ENCODE measurements at places on chromosomes 7 and 10.

DNA sequence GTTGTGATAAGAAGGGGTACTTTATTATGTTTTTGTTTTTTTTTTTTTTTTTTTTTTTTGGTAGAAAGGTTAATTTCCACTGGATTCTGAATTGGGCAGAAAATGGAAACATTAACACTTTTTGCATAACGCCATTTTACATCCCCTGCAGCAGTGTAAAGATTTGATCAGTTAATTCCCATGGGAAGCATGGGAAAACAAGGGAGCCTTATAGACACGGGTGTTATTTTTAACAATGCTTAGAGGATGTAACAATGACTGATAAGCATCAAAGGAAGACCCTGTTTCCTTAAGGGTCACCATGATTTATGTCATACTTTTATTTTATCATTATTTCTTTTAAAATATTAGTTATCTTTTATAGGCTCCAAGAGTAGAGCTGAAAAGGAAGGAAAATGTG lies 140.2 kb downstream of the CDK14 start:
- no peak for DNase-seq

- no peak for DNase-seq
Observed at GRCh38 chr10:86103391-86104101, 263.0 kb downstream of the GRID1 start.

- no peak for DNase-seq
Observed at GRCh38 chr7:158811461-158811860, 17.8 kb downstream of the ESYT2 start.

DNA sequence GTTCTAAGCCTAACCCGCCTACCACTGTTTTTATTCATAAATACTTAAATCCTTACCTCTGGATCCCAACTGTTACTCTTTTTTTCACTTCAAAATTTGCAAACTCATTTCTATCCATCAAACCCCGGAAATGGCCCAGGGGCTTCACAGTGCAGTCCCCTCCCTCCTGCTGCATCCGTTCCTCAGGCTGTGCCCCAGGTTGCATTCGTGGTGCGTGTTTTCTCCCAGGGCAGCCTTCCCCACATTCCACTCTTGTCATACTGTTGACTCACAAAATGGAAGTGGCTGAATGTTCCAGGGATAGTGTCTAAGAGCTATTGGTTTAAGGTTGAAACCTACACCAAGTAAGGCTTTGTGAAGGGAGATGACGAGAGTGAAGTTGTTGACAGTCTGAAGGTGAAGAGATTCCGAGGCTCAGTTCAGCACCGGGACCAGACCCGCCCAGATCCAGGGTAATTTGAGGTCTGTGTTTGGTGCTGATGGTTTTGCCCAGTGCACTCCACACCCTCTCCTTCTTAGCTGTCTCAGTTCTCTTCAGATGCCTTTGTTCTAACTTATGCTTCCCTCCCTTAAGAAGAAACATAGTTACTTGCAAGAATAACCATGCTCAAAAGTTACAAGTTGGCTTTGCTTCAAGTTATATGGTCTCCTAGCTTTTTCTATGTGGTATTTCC lies 7.7 kb downstream of the INSIG1 start:
- no peak for DNase-seq

- DNase-seq: no peak
Observed at GRCh38 chr7:143015926-143016490, 10.9 kb downstream of the OR9A2 start.

DNA sequence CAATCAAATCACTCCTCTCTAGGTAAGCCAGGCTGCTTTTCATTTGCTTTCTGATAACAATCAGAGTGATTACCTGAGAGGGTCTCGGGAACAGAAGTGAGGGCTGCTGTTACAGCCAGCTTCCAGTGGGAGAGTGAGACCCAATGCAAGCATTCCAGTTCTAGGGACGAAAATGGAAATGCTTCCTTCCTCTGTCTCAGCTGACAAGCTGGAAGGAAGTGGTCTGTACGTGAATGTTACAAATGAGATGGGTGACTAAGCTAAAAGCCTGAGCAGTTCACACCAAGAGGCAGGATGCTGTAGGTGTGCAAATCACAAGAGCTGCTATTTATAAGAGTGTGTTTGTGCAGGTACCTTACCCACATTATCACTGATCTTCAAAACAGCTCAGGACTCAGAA lies 772.4 kb downstream of the GRID1 start:
- no peak for DNase-seq

DNA sequence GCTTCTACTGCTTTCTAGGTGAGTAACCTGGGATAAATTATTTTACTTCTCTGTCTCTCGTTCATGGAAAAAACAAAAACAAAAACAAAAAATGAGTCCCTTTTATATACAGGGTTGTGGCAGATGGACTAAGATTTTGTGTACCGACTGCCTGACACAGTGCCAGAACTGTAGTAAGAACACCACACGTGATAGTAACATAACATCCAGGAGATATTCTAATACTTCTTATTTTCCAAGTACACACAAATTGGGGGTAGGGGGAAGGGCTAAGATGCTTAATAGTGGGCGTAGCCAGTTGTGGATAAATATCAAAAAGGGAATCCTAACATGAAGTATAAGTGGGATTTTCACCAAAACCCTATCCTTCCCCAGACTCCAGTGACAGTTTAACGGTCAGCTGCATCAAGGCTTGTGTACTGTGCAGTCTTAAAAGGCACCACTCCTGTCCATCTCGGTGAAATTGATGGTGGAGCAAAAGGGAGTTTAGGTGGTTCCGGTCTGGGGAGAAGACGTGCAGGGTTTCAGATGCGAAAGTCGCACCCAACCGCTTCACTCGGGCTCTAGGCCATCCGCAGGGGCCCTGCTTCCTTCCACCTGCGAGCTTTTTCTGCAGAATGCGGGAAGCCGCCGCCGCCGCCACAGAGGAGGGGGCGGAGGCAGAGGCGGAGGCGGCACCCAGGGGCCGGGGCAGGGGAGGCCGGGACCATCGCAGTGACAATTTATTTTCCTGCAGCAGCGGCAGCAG lies at the start of gene STAMBPL1:
Gene STAMBPL1 (plus strand): TSS at position 712 of the 748 bp plus-strand sequence. CDS start 21,464 bp downstream, outside the sequence.
- peak; percentile 15 for DNase-seq

DNA sequence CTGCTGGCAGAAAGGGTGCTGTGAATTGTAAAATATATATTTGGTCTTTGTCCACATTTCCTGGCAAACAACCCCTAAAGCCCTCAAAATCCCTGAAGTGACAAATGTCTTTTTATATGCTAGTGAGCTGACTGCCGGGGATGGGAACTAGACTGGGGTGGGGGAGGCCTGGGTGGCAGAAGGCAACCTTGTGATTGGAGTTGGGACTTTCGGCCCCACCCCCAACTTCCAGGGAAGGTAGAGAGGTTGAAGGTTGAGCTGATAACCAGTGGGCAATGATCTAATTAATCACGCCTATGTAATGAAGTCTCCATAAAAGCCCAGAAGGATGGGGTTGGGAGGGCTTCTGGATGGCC lies 2.7 kb downstream of the EPHA1 start:
- DNase-seq: no peak

GRCh38 chr10:86213148-86213547 lies 153.4 kb downstream of the GRID1 start:
- no peak for DNase-seq

DNA sequence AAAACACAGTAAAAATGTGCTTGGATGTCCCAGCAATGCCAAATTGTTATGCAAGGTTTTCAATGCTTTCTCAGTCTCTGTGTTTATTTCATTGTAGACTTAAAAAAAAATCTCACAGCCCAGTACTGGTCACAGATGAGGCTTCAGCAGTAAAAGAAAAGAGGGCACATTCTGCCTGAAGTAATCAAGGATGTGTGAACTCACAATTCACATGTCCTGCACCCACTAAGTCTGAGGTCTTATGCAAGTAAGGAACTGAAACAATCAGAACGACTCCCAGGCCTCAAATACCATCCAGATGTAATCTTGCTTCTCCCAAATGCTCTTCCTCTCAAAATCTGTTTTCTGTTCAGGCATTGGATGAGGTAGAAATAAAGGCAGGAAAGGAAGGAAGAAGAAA lies 33.7 kb downstream of the ADRB1 start:
- DNase-seq: no peak

DNA sequence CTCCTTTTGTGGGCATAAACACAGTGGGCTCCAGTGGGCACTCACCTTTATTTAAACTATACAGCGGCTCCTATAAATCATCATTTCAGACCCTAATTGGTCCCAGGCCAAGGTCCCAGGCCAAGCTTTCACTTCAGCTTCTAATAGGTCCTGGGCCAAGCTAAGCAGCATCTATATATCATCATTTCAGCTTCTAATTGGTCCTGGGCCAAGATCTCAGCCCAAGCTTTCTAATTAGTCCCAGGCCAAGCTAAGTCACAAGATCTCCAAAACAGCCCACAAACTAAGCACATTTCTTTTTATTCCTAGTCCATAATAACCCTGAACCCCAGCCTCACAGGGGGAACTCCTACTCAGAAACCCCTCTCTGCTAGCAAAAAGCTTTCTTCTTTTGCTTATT lies 47.1 kb downstream of the ZNF680 start:
- no peak for DNase-seq

- DNase-seq: no peak
Observed at GRCh38 chr10:29838539-29838938, 203.8 kb upstream of the SVIL start.

DNA sequence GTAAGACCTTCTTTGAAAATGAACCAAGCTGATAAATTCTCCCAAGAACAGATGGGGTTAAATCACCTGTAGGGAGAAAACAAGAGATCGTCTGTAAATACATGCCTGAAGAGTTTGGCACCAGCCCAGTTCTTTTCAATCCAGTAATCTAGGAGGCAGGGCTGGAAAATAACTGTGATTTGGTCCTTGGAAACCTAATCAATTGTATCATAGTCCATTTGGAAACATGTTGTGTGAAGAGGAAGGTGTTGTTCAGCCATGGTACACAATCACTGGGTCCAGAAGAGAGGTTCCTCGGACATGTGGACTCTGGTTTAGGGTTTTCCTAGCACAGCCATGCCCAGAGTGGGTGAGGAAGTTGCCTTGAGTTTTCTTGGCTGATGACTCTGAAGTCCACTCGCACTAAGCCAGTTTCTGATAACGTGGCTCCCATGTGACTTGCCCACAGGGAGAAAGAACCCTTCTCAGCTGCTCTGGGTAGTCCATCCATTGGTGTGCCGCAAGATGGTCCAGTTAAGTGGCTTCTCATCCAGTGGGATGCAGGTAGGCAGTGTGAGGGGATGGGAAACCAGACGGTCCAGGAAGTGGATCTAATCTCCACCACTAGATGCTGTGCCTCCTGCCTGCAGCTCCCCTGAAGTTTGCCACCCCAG lies 5.1 kb downstream of the BLNK start:
- DNase-seq: no peak

- peak; percentile 38 for DNase-seq
Observed at GRCh38 chr7:20307119-20307518, 23.6 kb upstream of the ITGB8 start.

DNA sequence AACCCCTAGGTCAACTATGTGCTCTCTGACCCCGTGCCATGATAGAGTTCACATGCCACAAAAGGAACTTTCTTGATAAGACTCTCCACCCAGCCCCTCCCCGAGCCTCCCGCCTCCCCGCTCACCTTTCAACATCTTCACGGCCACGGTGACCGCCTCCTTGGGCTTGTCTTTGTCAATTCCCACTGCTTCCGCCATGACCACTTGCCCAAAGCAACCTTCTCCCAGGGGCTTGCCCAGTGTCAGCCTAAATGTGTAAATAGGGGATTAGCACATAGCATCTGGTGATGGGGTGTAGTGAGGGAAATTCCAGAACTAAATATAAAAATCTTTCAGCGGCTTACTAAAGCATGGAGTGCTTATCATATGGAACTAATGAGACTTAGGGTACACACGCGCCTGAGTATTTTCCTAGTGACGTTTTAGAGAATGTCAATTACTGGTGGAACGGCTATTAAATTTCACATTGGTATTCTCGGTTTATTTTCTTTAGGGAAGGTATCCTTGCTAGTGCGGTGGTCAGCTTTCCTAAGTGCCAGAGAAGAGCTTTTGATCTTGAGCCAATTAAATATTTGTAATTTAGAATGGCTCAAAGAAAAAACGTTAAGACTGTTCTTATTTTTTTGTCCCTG lies 97.4 kb downstream of the FGFR2 start:
- DNase-seq: no peak

DNA sequence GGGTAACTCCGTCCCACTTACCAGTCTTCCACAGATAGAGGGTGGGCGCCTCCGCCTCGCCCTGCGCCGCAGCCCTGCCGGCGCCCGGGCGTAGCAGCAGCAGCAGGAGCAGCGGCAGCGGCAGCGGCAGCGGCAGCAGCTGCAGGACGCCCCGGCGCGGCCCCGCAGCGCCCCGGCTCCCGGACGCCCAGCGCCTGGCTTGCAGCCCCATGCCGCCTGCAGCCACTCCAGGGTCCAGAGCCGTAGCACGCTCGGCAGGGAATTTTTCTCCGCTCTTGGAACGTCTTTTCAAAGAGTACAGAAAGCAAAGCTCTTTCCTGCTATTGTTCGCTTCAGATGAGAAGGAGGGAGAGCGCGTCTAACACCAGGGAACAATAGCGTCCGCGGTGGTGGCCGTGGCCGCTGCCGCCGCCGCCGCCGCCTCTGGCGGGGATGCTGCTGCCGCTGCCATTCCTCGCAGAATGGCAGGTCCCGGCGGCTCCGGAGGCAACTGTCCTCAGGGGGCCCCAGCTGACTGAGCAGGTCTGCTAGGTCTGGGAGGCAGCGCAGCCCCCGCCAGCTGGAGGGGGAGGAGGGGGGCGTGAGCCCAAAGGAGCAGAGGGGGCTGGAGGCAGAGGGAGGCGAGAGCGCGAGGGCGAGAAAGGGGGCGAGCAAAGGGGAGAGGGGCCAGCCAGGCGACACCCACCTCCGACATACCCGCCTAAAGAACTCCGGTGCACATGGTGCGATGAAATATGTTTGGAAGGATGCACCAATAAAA lies at the start of gene THSD7A:
Gene THSD7A (minus strand): TSS at position 463 of the 760 bp plus-strand sequence. CDS start 252 bp downstream, at position 211.
- peak; percentile 65 for DNase-seq

DNA sequence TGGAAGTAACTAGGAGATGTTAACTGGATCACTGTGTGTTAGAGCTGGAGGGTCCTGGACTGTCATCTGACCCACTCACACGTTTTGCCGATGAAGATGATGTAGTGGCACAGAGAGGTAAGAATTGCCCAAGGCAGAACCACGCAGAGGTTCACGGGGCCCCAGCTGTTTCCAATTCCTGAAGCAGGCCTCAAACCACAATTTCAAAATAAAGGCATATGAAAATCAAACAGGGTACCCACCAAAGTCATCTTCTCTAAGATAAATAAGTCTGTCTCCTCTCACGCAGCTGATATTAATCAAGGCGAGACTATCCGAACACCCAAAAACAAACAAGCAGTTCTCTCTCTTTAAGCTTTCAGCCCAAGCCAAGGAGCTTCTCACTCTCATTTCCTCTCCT lies 113.3 kb upstream of the JCAD start:
- no peak for DNase-seq

DNA sequence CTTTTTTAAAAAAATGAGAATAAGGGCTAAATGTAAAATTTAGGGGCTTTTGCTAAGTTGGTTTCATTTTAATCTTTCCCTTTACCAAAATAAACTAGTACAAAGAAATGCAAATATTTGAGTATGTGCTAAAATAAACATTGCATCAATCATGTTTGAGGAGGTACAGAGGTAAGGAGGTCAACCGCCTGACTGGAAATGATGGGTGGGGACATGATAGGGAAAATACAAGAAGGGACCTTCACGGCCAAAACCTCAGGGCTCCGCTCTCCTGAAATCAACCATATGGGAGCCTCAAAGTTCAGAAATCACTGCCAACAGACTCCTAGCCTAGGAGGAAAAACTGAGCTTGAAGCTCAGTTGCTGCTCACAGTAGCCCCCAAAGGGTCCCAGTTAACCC lies 207.6 kb downstream of the AHR start:
- peak; percentile 63 for DNase-seq
